ENCODE measurements at places on chromosomes 2 and 18.

DNA sequence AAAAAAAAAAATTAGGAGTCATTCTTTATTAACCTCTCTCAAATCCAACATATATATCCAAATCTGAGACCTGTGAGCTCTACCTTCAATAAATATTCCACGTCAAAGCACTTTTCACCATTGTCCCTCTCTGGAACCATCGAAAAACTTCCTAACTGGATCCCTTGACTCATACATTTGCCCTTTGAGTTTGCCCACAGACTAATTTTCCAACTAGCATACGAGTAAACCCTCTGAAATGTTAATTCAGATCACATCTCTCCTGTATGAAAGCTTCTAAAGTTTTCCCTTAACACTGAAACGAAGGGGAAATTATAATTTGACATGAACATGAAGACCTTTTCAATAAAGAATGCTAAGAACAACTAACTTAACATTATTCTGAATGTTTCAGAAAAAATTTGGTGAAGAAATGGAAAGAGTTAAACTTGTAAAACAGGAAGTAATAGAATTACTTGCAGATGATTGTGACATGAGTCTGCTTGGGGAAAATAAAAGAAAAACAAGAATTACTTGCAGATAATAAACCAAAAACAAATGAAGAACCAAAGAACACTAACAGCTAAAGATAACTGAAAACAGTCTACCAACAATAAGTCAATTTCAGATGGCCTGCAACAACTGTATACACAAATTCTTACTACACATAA lies 110.6 kb downstream of the C2orf74 start:
- no peak for DNase-seq

GRCh38 chr2:145593991-145594614 lies 1074.2 kb upstream of the ZEB2 start:
- DNase-seq, result no peak

GRCh38 chr18:28015671-28016070 lies 161.3 kb downstream of the CDH2 start:
- no peak for DNase-seq

- DNase-seq, result no peak
Measured at GRCh38 chr2:215895330-215895729, 118.0 kb downstream of the MREG start.

DNA sequence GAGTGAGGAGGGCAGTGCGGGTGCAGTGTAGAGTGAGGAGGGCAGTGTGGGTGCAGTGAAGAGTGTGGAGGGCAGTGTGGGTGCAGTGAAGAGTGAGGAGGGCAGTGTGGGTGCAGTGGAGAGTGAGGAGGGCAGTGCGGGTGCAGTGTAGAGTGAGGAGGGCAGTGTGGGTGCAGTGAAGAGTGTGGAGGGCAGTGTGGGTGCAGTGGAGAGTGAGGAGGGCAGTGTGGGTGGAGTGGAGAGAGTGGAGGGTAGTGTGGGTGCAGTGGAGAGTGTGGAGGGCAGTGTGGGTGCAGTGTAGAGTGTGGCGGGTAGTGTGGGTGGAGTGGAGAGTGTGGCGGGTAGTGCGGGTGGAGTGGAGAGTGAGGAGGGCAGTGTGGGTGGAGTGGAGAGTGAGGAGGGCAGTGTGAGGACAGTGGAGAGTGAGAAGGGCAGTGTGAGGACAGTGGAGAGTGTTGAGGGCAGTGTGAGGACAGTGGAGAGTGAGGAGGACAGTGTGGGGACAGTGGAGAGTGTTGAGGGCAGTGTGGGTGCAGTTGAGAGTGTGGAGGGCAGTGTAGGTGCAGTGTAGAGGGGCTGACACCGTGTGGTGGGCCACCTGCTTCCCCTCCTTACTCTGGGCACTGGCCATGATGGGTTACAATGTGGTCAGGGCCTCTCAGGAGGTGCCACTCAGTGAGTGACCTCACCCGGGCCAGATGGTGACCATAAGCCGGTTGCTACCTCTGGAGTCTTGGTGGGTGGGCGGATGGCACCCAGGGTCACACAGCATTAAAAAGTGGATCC lies 28.5 kb downstream of the INPP4A start:
- no peak for DNase-seq

GRCh38 chr2:187051350-187051749 lies 202.4 kb upstream of the ZSWIM2 start:
- DNase-seq, result no peak

DNA sequence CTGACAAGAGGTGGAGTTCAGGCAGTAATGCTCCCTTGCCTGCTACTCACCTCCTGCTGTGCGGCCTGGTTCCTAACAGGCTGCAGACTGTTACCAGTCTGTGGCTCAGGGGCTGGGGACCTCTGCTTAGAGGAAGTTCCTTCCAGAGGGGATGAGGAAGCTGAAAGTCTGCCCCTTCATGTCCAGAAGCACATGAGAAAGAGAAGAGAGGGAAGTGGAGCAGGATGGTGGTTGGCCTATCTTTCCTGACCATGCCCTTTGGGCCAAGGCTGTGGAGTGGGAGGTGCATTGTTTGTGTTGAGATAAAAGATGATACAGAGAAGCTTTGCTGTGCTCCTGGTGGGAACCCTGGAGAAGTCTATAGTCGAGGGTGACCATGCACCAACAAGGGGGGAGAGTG lies 112.5 kb downstream of the LPIN1 start:
- no peak for DNase-seq

DNA sequence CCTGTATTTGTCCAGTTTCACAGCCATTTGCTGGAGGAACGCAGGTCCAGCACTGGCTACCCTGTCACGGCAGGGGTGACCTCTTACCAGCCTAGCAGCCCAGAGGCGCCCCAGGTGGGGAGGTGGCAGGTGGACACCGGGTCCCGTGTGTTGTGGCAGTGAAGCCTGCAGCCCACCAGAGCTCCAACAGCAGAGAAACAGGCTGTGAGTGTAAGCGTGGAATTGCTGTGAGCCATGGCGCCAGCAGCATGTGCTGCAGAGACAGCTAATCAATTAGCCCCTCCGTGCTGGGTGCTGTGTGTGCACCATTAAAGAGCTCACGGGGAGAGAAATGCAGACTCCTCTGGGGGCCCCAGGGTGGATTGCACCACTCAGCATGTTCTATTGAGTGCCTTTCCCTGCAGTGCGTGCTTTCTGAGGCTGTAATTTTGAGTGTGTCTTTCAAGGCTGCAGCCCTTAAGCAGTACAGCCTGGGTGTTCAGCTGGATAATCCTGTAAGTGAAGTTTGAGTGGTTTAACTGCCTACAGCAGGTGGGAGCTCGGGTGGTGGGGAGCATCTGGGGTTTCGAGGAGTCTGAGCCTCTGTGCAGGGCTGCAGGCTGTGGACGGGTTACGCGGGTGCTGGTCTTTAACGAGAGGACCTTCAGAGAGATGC lies 15.9 kb downstream of the RTP5 start:
- DNase-seq, result no peak

DNA sequence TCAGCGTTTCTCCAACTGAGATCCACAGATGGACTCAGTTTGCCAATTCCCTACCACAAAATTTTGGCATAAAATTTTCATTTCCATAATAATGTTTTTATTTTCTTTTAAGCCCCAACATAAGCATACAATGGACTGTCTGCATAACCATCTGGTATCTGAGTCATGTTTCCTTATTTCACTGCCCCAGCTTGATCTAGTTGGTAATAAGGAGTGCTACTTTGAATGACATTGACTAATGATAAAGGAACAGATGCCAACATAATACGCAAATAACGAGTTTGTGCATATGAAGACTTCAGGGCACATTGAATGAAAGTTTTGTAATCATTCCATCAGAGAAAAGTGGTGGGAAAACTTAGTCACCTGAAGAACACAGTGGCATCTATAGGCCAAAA lies 8.8 kb upstream of the MBD2 start:
- DNase-seq, result no peak

DNA sequence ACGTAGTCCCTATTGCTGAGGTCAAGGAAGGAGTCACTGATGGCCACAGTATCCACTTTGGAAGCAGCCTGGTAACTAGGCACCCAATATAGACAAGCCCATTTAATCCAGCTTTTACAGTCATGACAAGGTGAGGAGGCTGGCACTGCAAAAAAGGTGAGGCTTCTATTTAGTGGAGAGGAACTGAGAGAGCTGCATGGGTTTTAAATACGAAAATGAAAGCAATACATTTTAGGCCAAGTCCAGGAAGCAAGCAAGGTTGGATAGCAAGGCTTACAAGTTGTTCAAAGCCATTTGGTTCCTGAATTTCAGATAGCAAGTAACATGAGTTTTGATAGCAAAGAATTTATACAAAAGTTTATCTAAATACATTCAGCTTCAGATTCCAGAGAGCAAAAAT lies 80.4 kb downstream of the SGPP2 start:
- DNase-seq, result no peak

DNA sequence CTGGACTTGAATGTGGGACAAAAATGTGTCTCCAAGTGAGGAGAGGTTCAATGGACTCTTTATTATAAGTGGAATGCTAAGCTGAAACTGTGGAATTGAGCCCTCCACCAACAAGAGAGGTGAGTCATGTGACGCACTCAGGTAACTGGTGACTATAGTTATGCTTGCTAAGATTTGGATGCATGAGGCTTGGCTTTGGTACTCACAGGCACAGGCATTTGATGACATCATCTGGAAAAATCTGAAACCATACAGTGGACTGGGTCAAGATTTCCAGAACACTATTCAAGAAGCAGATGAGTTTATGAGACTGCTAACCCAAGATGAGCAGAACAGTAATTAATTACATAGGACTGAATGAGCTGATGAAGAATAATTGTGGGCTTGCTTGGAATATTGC lies 15.7 kb upstream of the SULT1C3 start:
- no peak for DNase-seq

DNA sequence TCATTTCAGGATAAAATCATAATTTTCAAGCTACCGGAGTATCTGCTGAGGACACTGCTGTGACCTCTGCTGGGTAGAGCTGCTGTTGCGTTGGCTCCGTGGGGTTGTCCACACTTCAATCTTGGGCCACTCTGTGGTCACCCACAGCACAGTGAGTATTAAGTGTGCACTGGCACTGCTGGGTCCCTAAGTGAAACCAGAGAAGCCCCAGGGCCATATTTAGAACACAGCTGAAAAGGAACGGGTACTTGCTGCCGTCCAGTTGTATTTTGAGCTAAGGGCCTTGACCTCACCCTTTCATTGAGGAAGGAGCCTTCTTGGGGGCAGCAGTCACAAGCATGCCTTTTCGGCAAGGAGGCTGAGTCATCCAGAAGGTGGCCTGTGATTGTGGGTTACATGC lies 10.1 kb downstream of the SLC9A4 start:
- no peak for DNase-seq

- no peak for DNase-seq
Measured at GRCh38 chr18:3660739-3661515, 211.0 kb downstream of the TGIF1 start.

- no peak for DNase-seq
Measured at GRCh38 chr2:144580521-144581161, 60.7 kb upstream of the ZEB2 start.

GRCh38 chr2:46350029-46350689 lies 53.0 kb downstream of the EPAS1 start:
- no peak for DNase-seq

GRCh38 chr2:81334046-81334445 lies 1029.5 kb upstream of the LRRTM1 start:
- no peak for DNase-seq

- DNase-seq, result no peak
Measured at GRCh38 chr18:22165603-22166068, 3.8 kb upstream of the GATA6 start.

DNA sequence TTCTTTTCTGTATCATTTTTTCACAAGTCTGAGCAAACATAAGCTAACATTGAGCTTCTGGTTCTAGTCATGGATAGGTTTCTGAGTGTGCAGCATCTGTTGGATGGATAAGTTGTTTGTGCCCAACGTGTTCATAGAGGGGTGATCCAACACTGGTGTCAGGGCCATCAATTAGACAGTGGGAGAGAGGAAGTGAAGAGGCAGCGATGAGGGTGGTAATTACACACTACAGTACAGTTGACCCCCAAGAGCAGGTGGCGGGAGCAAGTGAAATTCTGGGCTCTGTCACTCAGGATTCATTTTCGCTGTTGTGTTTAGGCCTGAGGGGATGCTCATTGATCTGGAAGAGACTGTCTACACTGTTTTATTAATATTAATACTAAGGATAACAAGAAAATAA lies 180.0 kb upstream of the CXCR4 start:
- no peak for DNase-seq

GRCh38 chr18:26981360-26982082 lies 116.0 kb upstream of the AQP4 start:
- no peak for DNase-seq

- DNase-seq, result no peak
Measured at GRCh38 chr2:42438685-42439084, 55.1 kb downstream of the KCNG3 start.

- DNase-seq, result no peak
Measured at GRCh38 chr2:147663962-147664361, 180.9 kb upstream of the ACVR2A start.

DNA sequence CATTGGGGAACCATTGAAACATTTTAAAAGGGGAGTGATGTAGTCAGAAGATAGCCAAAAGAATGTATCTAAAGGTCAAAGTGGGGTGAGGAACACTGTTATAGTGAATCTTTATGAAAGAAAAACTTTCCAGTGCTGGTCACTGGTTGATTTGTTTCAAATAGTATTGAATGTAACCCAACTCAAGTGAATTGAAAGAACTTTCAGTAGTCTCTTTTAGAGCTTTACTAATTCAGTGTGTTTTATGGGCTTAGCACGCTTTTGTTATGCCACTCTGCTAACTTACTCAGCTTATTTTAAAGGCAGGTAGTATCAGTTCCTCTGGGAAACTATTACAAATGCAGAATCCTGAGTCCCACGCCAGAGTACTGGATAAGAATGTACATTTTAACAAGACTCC lies 57.3 kb downstream of the GTF2A1L start:
- no peak for DNase-seq

- DNase-seq, result no peak
Measured at GRCh38 chr2:170585067-170585466, 130.1 kb upstream of the SP5 start.

DNA sequence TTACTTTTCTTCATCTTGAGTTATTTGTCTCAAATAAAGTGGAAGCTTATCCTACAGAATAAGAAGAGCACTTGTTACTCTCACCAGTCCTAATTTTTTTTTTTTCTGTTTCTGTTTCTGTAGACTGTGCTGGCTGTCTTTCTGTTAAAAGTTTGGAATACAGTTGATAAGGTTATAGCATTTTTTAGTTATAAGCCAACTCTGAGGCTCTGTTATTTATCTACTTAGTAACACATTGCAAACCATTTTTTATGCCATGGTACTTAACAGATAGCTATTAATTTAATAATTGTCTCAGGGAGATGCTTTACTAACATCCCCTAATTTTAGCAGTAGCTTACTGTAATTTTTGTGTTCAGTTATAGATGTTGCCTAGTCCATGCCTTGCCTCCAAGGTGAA lies 37.9 kb downstream of the CREB1 start:
- DNase-seq, result no peak
